ENCODE measurements at places on chromosomes 7 and 10. TPM values are rescaled to one million over a fixed set of nuclear protein-coding genes. Genes with fewer than 3 reads are reported as not detected.

GRCh38 chr7:104487642-104488041 is 159.2 kb downstream of the LHFPL3 start:
- no peak for DNase-seq

GRCh38 chr7:16587790-16588189 is 57.8 kb downstream of the ANKMY2 start:
- DNase-seq = no peak

DNA sequence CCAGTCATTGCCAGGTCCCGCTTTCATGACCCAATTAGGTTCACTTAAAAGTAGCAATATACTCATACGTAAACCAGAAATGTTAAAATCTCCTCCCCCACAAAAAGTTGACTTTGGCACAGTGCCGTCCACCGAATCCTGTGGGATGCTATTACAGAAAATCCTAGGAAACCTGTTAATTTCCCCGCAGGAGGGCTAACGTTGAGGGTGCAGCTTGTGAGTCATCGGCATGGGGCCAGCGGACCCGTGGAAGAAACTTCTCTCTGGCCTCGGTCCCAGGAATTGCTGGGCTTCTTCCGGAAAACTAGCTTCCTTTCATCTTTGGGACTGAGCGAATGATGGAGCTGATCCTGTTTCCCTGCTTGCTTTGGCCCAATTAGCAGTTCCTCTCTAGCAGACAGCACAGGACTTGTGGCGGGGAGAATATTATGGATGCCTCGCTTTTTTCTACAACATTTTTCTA is 13.5 kb downstream of the CRYGN start:
- no peak for DNase-seq

- DNase-seq = no peak
These were observed 106.4 kb downstream of the BMPER start for GRCh38 chr7:34011696-34012095.

DNA sequence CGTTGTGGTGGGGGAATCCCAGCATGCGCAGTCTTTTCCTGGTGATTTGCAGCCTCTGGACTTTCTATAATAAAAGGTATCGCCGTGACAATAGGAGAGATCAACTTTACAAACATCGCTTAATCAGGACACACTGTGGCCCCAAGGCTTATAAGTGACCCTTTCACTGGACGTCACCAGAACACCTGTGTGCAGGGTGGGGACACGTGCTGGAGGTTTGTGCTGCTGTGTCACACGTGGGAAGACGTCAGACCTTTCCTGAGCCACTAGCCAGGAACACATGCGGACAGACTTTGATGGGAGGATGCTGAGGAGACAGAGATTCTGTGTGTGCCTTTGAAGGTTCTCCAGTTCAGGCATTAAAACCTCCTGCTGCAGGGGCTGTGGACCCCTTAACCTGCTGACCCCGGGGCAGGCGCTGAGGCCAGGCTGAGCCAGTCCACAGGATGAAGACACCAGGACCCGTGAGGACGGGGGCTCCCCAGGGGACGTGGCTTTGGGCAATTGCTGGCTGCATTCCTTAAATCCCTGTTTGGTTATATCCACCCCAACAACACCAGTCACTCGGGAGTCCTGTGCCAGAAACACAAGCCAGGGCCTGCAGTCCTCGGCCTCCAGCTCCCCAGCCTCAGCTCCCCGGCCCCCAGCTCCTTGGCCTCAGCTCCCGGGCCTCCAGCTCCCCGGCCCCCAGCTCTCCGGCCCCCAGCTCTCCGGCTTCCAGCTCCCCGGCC is 183.4 kb downstream of the PTPRN2 start:
- DNase-seq = no peak

DNA sequence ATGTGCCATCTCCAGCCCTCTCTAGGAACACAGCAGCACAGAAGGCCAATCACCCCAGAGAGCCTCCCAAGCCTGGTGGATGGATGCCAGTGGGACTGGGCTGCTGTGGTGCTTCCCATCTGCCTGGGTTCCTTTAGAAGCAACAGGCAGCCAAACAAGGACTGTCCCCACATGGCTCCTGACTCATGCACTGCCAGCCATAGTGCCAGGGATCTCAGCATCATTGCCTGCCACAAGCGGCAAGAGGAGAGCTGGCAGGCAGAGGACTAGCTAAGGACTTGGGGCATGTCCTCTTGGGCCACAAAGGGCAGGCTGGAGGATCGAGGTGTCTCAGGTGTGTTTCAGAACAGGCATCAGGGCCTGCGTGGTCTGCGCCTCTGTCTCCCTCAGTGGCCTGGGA is 23.4 kb upstream of the FIGNL1 start:
- DNase-seq = no peak

- no peak for DNase-seq
These were observed 29.8 kb upstream of the PODXL start for GRCh38 chr7:131586259-131586658.

GRCh38 chr10:12594448-12594944 is 245.1 kb downstream of the CAMK1D start:
- DNase-seq = no peak

DNA sequence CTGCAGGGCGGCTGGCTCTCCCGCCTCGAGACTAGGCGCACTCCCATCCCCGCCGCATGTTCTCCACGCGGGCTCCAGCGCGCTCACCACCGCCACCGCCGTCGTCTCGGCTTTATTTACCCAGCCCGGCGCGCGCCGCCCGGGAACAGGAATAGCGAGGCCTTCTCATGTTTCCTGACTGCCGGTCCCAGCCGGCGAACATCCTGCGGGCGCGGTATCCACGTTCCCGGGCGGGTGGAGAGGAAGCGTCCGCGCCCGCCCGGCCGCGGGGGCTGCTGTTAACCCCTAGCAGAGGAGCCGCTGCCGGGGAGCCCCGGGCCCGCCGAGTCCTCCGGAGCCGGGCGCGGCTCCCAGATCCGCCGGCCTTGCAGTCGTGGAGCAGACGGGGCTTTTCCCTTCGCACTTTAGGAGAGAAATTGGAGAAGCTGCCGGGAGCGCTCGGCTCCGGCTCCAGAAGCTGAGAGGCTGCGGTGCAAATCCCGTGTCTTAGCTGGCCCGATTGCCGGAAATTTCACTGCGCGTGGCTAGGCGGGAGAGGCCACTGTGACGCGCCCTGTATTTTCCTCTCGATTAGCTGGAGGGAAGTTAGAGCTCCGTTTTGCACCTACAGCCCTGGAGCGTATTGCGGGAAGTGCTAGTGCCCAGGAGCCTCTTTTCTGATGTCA is at the start of gene MKX:
TSS of gene MKX (minus strand) at position 88 of the 665 bp plus-strand sequence. CDS start 2,404 bp downstream, outside the sequence.
- DNase-seq = no peak

The BUD23 gene
- 47.1 TPM for polyA plus RNA-seq
